HT1080 (cell line): ENCODE measurements at places on chromosomes 16 and 17.

GRCh38 chr17:20275653-20276052 is 191.7 kb downstream of the LGALS9B start:
- DNase-seq = no peak

GRCh38 chr16:1427473-1428461 is 3.1 kb upstream of the PERCC1 start:
- DNase-seq = no peak

- no peak for DNase-seq
Measured at GRCh38 chr17:28716740-28717577, 709 bp downstream of the RAB34 start.

GRCh38 chr17:4420692-4421131 is 13.0 kb upstream of the SPNS3 start:
- peak; percentile 52 for DNase-seq

DNA sequence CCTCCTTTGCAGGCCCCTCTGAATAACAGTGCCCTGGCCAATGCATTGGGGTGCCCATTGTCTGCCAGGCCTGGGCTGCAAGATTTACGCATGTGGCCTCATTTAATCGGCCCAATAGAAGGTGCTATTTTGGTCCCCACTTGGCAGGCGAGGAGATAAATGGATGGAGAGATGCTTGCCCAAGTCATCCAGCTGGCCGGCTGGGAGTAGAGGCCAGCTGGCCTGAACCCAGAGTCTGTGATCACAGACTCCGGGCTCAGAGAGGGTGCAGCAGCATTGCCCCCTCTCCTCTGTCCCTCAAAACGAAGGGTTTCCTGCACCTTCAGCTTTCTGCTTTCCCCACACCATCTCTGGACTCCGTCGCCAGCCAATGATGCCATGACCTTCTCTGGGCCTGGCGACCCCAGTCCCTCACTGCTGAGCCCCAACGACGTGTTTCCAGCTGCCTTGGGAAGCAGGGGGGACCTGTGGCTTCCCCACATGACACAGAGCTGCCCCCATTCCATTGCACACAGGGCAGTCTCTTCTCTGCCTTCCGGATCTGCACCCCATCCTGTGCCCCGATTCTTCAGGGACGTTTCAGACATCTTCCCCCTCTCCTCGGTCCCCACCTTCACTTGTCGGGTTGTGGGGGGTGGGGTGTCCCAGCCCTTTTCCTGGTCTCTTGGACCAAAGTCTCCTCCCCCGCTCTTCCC is 3.5 kb upstream of the ADGRG1 start:
- no peak for DNase-seq

GRCh38 chr16:19017179-19017578 is 33.4 kb downstream of the TMC7 start:
- DNase-seq = no peak

GRCh38 chr16:3576211-3576610 is 992 bp downstream of the NLRC3 start:
- DNase-seq = no peak

GRCh38 chr17:80782536-80783427 is 208.9 kb upstream of the CHMP6 start:
- peak; percentile 39 for DNase-seq

DNA sequence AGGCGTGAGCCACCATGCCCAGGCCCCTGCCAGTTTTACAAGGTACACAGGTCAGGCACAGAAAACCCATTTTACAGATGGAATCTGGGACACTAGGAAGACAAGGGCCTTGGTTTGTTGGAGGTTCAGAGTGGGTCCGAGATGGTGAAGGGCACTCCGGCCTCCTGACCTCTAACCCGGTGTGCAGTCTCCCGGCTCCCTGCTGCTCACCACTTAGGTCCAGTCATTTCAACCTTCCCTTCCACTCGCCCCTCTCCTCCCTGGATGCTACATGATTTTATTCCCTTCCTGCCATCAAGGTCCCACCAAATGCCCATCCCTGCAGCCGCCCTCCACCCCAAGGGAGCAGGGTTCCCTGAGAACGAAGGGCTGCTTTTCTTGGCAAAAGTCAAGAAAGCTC is 8.7 kb downstream of the ITGAX start:
- no peak for DNase-seq

GRCh38 chr17:36590082-36590481 is 1.6 kb upstream of the DHRS11 start:
- no peak for DNase-seq

DNA sequence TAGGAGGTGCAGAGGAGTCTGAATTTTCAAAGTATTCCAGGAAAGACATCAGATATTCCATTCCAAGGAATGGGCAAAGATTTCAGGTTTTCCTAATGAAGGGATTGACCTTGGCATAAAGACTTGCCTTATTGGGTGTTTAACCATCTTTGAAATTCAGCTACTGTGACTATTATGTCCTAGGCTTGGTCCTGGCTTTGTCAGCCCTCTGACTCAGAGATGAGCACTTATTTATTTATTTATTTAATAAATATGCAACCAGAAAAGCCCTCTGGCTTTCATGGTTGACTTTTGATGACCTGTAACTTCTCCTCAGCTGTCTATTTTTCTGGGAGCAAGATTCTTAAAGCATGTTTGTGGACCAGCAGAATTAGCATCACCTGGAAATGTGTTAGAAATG is 455.1 kb downstream of the KIF2B start:
- DNase-seq = no peak

DNA sequence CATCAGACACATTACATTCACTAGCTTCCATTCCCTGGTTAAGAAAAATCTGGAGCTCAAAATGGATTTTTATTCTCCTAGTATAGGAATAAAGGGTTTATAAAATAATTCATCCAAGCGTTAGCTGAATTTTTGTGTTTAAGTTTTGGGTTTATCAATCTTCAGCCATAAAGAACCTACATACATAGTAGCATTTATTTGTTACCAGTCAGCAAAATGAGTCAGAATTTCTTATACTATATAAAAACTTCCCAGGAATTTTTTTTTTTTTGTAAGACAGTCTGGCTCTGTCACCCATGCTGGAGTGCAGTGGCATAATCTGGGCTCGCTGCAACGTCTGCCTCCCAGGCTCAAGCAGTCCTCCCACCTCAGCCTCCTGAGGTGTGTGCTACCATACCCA is 40.2 kb upstream of the SLC12A3 start:
- DNase-seq = no peak

GRCh38 chr16:4376126-4376892 is 4.7 kb downstream of the VASN start:
- DNase-seq = no peak

DNA sequence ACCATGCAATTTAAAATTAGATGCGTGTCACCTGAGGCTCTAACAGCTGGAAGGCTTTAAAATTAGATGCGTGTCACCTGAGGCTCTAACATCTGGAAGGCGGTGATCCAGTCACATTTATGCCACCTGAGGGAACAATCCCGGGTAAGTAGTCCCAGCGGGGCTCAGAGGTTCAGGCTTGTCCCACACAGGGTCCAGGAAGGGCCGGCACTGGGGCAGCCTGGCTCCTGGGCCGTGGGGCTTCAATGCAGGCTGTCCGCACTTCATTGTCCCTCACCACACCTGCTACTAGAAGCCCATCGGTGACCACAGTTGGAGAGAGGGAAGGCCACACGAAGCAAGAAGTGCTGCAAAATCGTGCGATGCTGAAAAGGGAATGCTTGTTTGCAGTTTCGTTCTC is 15.4 kb upstream of the ADCY9 start:
- no peak for DNase-seq

- no peak for DNase-seq
Measured at GRCh38 chr17:75913537-75914210, 9.0 kb upstream of the MRPL38 start.

- DNase-seq = no peak
Measured at GRCh38 chr17:6578491-6578890, 22.1 kb upstream of the PITPNM3 start.

- peak; percentile 99 for DNase-seq
Measured at GRCh38 chr17:45123930-45124796, 8.2 kb downstream of the PLCD3 start.

GRCh38 chr17:19386051-19386929 is 700 bp downstream of the MFAP4 start:
- peak; percentile 61 for DNase-seq

DNA sequence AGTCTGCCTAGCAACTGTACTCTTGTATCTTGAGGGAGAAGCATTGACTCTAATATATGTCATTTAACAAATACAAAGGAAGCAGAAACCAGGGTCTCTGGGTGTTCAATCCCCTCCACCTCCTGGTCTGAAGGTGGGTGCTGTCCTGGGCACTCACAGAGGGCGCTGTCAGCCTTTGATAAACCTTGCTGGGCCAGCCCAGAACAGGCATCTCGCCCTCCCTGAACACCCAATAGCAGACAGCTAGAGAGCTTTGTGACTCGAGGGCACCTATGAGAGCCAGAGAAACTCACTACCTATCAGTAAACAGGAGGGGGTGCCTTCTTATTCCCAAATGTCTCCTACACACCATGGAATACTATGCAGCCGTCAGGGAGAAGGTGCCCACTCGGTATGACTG is 6.4 kb upstream of the PIPOX start:
- no peak for DNase-seq

DNA sequence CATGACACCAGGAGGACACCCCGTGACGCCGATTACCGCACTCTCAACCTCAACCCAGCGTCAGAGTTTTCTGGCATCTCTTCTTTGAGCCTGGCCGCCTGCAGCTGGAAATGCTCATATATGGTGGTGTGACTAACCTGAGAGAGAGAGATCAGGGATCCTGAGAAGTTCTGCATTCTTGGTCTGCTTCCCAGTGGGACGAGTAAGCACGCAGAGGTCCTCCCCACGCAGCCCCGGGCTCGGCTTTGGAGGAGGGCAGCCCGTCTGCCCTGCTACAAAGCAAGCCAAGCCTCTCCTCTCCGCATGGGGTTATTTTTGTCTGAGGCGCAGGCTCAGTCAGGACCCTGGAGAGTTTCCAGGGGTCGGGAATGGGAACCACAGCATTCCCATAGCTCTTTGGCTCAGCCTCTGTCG is 16.5 kb downstream of the CRISPLD2 start:
- peak; percentile 61 for DNase-seq

DNA sequence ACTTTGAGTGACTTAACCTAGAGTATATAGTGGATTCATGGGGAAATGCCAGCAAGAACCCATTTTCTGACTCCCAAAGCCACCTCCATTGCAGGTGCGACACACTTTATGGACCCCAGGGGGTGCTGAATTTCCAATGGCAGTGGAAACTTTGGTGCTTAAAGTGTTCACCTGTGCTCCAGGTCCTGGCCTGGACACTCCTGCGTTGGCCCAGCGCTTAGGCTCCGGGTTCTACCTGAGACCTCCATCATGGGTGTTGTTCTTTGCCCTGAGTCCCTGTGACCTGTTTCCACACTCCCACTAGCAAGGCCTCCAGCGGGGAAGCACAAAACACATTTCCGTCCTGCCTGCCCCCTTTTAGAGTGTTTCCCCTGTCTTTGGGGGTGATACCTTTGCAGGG is 3.0 kb downstream of the CCNF start:
- DNase-seq = no peak

GRCh38 chr16:73527187-73527586 is 479.3 kb upstream of the ZFHX3 start:
- DNase-seq = no peak

- DNase-seq = no peak
Measured at GRCh38 chr17:32739722-32740121, 137.2 kb downstream of the MYO1D start.

- peak; percentile 47 for DNase-seq
Measured at GRCh38 chr16:51500306-51500705, 349.2 kb upstream of the SALL1 start.

DNA sequence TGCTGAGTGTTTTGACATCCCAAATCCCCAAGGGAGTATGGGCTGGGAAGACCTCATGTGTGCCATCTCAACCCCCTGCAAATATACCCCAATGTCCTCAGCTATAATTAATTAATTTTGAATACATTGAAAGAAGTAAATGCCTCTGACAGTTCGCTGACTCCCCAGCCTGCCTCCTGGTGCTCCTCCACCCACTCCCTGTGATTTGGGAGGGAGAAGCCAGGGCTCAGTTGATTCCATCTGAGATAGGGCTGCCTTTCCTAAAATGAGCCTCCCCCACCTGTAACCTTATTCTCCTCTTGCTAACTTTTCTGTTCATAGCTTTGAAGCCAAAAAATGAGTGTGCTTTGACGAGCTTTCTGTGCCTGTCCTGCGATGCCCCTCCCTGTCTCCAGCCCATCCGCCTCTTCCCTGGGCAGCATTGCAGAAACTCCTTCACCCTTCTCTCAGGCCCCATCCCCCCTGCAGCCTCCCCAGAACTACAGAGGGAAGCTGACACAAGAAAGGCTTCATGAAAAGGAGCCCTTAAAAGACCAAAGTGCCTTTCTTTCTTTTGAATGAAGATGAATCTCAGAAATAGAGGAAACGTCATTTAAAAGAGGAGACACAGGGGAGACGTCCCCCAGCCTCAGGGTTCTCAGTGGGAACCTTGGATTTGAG is 70.3 kb downstream of the HLF start:
- no peak for DNase-seq

GRCh38 chr17:28860363-28860808 is 5.6 kb downstream of the ERAL1 start:
- DNase-seq = no peak

DNA sequence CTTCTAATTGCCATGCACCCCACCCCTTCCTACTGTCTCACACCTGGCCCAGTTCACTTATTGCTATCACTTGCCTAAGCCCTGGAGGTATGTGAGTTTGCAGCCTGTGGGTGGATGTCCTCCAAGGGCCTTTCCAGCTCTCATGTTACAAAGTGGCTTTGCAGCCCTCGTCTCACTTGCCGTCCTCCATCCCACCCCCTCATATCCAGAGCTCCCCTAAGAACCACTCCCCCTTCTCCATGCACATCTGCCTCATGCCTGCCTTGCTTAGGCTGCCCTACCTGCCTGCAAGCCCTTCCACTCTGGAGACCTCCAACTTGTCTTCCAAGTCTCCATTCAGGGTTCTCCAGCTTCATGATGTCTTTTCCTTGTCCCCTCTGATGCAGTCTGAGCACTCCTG is 119.4 kb upstream of the NLRP1 start:
- no peak for DNase-seq

DNA sequence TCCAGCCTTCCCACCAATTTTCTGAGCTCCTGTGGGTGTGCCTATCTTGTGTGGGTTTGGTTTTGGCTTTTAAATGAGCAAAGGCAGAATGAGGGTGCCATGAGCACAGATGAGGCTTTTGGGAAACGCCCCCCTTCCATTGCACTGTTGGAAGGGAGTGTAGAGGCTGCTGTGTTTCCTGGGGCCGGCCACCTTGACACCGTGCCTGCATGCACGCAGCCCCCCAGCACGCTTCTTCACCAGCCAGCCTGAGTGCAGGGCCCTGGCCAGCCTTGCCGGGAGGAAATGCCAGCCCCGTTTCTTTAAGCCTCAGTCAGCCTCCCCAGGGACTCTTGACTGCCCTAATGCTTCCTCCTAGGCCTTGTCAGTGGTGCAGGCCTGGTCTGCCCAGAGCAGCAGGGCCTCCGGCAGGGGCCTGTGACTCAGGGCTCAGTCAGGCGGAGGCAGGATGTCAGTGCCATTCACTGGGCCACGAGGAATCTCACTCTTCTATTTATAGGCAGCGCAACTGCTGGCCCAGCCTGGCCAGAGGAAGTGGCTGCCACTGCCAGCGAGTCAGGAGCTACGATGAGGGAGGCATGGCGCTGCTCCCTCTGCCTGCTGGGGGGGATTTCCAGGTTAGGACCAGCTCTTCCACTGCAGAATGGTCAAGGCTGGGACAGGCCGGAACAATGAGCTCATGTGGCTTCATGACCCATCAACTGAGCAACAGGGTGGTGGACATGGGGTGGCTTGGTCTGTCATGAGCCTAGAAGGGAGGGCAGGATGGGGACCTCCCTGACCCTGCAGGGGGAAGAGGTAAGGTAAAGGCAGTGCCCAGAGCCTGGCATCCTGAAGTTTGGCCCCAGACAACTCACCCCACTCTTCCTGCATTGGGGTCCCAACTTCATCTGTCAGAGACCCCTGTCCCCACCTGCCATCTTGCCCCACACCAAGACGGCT is 205.2 kb downstream of the RAB11FIP4 start:
- DNase-seq = peak; percentile 98

GRCh38 chr17:39069114-39069756 is 82.2 kb downstream of the PLXDC1 start:
- DNase-seq = peak; percentile 28
